ENCODE measurements at places on chromosomes 5 and 9.

DNA sequence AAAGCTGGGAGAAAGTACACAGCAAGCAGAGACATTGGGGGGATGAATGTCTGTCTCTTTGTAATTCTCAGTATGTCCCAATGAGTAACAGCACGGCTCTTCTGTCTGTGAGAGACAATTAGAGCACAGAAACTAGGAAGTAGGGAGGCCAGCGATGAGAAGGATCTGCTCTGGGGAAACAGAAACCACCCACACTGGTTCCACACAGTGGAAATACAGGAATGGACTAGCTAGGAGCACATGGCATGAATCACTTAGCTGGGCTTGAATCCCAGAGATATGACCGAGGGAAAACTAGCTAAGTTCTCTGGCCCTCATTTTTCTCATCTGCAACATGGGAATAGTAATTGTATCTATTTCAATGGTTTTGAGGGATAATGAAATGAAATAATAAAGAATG is 895.9 kb downstream of the TLE4 start:
- no peak for DNase-seq

DNA sequence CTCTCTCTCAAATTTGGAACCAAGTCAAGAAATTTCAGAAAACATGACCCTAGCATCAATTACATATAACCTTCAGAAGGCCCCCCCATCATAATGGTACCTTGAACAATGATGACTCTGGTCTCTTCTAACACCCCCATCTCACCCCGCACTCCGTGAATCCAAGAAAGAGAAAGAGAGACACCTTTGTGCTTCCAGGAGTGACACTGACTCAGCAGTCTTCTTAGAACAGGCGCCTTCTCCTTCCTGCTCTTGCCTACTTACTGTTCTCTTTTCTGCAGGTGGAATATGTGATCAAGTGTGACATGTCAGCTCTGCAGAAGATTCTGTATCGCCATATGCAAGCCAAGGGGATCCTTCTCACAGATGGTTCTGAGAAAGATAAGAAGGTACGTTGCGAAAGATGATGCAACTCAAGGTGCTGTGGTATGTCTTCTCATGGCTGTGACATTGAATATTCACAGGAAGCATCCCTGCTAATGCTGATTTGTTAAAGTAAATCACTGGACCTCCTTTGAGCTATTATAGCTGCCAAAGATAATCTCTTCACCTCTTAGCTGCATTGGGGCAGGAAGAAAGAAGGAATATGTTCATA is 81.3 kb downstream of the SMARCA2 start:
- no peak for DNase-seq

GRCh38 chr5:109630093-109630492 is 59.6 kb upstream of the MAN2A1 start:
- no peak for DNase-seq

- DNase-seq, result no peak
Measured at GRCh38 chr5:139710319-139711066, 62.3 kb downstream of the CXXC5 start.

DNA sequence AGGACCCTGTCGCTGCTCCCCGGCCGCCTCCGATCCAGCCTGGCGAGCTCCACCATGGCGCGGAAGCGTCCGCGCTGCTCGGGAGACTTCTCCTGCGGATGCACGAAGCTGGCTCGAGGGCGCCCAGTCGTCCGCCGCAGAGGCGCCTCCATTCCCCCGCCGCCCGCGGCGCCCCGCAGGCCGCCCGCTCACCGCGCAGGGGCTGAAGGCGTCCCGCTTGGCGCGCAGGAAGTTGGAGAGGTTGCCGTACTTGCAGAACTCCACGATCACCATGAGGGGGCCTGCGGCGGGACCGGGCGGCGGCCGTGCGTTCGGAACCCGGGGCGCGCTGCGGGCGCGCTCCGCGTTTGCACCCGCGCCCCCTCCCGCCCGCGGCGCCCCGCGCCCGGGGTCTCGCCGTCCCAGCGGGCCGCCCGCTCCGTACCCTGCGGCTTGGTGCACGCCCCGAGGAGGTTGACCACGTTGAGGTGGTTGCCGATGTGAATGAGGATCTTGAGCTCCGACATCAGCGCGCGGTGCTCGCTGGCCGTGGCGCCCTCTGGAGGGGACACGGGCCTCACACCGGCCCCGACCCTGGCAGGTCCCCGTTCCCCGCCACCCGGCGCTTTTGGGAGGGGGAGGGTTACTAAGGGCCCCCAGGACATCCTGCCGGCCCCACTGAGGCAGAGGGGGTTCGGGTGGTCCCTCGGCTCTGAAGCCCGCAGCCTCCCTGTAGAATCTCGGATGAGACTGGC is 27.7 kb upstream of the SCGB3A1 start:
- DNase-seq, result no peak

- DNase-seq, result no peak
Measured at GRCh38 chr9:23232831-23233230, 593.2 kb downstream of the ELAVL2 start.

DNA sequence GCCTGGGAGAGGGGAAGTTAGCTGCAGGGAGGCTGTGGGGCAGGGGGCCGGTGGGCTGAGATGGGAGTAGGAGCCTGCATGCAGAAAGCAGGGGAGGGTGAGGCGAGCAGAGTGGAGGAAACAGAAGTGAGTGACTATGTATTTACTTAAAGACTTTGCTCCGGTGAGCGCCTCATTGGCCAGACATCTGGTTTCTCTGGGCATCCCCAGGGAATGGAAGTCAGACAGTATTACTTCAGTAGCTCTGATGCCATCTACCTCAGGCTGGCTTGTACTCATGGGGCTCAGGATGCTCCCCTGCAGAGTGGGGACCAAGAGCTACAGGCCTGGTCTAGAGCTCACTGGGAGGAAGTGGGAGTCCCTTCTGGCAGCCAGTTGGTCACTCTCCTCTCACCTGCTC is 78.2 kb upstream of the ARAP3 start:
- no peak for DNase-seq

- no peak for DNase-seq
Measured at GRCh38 chr5:131980696-131981095, 30.8 kb downstream of the ACSL6 start.

- DNase-seq, result no peak
Measured at GRCh38 chr9:95791695-95792094, 83.8 kb upstream of the ERCC6L2 start.

- no peak for DNase-seq
Measured at GRCh38 chr5:68267066-68267465, 51.5 kb downstream of the PIK3R1 start.

DNA sequence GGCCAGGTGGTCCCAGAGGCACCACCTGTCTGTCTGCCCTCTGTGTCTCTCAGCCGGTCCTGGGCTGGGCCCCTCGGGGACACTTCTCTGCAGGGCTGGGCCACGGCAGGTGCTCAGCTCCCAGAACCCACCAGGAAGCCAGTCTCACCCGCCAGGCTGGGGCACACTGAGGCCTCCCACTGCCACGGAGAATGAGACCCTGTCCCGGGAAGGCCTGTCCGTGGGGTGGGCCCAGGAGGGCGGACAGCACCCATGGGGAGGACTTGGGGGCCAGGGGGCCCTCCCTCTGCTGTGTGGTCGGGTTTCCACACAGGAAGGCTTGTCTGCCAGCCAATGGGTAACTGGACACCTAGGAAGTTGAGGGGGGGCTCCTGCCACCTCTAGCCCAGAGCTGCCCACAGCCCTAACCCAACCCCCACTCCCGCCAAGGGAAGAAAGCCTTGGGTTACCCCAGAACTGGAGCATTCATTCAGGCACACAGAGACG is 4.1 kb upstream of the TUBB4B start:
- no peak for DNase-seq
